ENCODE measurements at places on chromosomes 7 and 10.

DNA sequence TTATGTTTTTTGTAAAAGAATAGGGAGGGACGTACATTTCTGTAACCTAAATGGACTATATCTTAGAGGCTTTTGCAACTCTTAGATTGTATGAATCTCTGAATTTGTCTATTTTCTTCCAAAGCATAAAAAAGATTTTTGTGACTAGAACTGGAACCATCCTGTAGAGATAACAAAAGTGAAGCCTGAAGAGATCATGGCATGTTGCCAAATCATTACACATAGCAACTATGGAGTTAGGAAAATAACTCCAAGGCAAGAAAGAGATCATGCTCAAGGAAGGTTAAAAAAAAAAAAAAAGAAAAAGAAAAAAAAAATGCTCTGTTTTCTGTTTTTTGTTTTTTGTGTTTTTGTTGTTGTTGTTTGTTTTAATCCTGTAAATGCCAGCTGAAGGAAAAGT is 567.7 kb upstream of the ZWINT start:
- no peak for DNase-seq

DNA sequence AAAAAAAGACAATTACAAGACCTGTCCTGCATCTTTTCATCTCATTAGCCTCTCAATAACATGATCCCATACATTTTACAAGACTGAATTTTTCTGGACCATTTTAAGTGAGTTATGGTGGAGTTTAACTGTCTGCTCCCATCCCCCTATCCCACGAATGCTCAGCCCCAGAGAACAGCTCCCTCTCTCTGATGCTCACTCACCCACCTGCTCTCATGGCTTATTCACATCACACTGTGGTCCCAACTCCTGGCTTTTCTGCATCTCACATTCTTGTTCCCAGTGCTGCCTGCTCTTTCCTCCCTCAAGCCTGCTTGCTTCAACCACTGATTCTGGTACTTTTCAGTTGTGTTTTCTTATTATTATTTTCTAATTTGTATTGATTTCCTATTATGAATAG is 20.4 kb upstream of the CCSER2 start:
- no peak for DNase-seq

- DNase-seq = no peak
Measured at GRCh38 chr10:104766341-104766740, 125.3 kb downstream of the SORCS3 start.

DNA sequence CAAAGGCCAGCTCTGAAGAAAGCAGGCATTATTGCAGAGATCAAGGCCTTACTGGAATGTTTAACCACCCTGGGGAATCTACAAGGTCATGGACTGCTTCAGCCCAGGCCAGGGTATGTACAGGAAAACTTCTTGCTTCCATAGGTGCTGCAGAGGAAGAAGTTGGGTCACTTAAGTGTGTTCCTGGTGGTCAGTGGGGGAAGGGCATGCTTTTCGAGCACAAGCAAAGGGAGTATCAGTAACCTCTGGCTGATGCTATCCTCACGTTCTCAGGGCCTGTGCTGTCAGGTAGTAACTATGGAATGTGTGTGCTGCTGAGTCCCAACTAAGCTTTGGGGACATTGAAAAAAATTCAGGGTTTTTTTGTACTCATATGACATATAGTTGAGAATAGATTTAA is 234.0 kb upstream of the SP4 start:
- DNase-seq = no peak

- no peak for DNase-seq
Measured at GRCh38 chr10:119759832-119760231, 34.0 kb downstream of the INPP5F start.

GRCh38 chr7:158473221-158473620 is 114.4 kb downstream of the PTPRN2 start:
- DNase-seq = peak; percentile 72

GRCh38 chr7:39133088-39133487 is 155.4 kb downstream of the POU6F2 start:
- no peak for DNase-seq

DNA sequence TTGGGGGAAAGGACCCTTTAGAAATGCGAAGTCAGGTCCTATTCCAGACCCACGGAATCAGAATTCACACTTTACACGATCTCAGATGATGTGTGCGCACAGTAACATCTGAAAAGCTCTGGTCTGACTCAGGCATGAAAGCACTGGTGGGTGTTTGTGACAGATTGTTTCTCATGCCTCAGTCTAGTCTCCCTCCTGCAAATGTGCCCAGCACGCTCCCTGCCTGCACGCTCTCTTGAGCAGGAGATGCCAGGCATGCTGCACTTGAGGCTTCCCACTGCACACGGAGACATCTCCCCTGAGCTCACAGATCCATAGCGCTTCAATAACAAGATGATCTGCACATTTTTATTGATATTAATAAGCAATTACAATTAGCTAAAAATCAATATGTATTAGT is 23.6 kb upstream of the ZNF37A start:
- DNase-seq = no peak

- no peak for DNase-seq
Measured at GRCh38 chr7:25886387-25887240, 265.4 kb upstream of the NFE2L3 start.

DNA sequence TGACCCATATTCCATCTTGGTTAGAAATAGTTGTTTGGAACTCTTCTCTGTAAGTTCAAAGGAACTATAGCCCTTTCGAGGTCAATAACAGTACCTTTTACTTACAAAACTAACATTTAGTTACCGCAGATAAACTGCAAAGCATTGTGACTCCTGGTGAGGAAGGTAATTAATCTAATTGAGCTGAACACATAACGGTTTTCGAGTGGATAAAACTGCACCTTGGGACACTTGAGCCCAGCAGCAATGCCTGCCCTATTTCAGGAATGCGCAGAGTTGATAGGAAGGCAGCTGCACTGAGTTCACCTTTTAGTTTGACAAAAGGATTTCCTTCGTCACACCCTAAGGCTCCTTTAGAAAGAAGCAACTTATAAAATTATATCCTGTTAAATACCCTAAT is 75.4 kb downstream of the JAZF1 start:
- peak; percentile 62 for DNase-seq

DNA sequence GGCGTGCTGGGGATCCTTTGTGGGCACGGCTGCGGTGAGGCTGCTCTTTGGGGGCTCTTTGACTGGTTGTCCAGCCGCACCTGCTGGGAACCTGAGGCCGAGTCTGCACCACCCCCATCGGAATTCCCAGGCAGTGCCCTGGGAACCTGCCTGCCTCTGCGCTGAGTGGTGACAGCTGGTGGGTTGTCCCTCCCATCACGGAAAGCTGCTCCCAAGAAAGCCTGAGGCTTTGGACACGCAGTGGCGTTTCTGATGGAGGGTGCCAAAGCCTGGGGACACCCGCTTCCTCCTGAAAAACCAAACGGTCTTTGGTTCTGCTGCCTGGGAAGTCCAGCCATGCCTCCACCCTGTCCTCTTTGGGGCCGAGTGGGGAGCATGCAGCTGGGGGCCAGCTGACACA is 21.4 kb upstream of the SHH start:
- no peak for DNase-seq

- no peak for DNase-seq
Measured at GRCh38 chr10:6802759-6803426, 222.8 kb upstream of the PRKCQ start.

GRCh38 chr10:43707770-43708169 is 59.1 kb upstream of the ZNF32 start:
- DNase-seq = no peak

DNA sequence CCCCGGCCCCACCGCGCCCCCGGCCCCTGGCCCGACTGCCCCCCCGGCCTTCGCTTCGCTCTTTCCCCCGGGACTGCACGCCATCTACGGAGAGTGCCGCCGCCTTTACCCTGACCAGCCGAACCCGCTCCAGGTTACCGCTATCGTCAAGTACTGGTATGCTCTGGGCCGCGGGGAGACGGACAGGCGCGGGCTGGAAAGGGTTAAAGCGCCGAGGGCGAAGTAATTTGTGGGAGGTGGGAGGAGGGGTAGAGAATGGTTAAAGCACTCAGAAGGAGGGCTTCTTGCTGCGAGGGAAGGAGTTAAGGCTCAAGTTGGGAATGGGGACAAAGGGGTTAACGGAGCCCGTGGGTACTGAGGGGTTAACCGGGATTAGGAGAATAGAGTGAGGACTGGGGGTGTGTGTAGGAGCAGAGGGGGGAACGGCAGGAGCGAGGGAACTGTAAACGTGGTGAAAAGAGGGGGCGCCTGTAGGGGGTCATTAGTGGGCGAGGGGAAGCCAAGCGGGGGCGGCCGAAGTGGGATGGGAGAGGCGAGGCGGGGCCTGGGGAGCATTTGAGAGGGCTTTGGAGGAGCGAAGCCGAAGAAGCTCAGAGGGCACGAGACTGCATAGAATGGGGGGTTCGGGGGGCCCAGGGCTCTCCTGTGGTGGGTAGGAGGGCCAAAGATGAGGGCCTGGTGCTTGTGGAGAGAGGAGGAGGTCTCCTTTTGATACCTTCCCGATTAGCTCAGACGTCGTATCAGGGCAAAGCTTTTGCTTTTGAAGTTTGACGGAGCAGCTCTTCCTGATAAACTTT is 605 bp downstream of the SUFU start:
- DNase-seq = no peak

DNA sequence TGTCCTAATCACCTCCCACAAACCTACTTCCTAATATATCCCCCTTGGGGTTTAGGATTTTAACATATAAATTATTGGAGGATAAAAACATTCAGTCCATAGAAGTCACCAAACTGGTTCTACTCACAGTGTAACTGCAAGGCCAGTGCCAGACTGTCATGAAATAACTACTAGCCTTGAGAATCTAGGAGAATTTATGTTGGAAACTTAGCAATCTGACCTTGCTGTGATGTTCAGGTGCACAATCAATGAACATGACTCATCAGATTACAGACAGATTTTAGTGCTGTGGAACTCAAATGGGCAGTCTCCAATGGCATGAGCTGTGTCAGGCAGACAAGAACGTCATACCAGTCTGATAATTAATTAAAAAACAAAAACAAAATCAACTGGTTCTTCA is 571.4 kb upstream of the IGFBP3 start:
- no peak for DNase-seq

GRCh38 chr10:35495521-35496119 is 109.5 kb upstream of the GJD4 start:
- no peak for DNase-seq

DNA sequence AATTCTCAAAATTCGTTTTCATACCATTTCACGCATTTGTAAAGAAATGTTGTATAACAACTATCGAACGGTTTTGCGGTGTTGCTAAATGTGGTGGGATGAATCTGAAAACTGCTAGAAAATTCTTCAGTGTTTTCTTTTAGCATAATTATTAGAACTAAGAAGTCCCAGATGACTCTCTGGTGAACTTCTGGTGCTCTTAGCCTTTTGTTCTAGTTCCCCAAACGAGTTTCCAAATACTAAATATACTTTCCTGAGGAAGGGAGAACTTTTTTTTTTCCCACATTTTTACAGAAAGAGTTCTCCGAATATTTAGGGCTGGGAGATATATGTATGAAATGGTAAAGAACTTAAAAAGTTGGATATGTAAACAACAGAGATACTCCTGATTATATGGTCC is 82.5 kb downstream of the ICA1 start:
- DNase-seq = no peak

Measured in SHP77 (cell line).